ENCODE measurements at places on chromosomes 1 and 21.

DNA sequence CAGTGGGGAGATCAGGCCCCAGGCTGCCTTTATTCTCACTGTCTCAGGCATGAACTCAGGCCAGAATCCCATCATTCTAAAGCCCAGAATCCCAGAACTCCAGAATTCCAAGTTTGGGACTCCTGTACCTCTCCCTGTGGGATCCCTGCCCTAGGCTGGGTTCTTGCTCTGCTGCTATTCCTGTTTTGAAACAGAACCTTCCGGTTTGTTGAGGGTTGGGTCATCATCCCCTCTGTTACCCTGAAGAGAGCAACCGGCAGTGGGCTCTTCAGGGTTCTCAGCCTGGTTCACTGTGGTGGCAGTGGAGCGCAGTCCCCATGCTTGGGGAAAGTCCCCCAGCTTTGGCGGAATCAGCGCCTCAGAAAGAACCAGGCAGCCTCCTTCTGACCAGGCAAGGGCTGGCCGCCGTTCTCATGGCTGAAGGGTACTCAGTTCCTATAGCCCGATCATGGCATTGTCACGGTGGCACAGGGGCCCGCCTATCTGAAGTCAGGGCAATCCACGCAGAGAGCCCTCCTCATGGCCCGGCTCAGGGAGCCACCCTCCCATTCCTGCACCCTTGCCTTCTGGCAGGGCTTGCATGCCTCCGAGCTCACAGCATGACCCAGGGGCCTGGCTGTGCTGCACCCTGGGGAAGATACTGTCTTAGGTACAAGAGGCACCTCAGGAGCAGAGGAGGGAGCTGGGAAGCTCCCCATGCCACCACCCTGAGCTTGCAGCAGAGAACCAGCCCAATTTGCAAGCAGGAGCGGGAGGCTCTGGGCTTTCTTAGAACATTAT, 335.6 kb upstream of the VAMP3 start:
- no peak for DNase-seq

DNA sequence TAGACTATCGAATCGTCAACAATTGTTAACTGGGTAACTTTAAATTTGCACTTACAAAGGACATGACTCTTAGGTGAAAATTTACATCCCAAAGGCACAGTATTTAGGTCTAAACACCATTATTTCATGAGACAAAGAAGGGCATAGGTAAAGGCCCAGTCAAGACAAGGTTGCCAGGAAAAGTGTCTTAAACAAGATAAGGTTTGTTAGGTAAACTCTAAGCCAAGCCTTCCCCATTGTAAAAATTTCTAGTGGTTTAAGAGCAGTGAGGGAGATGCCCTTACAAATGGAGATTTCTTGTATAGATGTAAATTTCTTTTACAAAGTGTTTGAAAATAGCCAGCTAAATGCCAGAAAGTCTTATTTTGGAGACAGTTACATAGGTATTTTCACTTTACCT, 36.9 kb upstream of the FNBP1L start:
- no peak for DNase-seq

DNA sequence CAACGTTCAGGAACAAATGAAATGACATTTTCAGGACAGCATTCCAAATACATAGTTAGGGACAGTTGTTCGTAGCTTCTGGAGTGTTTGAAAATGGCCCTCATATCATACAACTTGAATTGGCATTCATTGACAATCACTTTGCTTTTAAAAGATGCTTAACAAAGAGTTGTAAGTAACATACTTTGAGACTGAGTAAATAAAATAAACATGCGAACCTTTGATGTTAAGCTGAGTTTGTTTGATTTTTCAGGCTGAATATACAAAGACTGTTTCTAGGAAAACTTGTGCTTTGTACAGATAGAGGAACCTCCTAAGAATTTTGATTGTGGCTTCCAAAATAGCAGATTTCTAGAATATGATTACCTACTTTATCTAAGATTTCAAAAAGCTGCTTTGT, 45.3 kb downstream of the ITSN1 start:
- no peak for DNase-seq

DNA sequence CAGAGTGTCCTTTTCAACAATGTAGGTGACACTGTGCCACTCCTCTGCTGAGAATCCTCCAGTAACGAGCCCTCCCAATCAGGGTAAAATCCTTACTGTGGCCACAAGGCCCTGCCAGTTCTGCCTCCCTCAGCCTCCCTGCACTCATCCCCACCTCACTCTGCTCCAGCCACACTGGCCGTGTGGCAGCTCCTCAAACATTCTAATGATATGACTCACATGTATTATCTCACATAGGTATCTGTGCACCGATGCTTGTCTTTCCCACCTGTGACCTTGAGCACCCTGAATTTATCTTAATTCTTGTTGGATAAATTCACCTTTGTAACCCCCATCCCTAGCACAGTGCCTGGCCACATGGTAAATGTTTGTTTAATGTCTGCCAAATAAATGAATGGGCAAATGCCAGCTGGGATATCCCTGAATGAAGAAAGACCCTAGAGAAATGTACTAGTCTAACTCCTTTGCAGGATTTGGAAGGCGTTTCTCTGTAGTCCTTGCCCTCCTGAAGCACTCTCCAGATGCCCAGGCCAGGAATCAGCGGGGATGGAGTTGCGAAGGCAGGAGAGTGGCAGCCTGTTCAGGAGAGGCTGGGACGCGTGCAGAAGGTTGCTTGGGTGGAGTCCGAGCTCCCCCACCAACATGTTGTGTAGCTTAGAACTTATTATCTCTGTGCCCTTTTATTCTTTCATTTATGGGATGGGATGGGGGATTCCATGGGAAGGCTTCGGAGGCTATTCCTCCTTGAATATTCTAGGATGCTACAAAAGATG, 106.0 kb downstream of the TMEM53 start:
- no peak for DNase-seq

DNA sequence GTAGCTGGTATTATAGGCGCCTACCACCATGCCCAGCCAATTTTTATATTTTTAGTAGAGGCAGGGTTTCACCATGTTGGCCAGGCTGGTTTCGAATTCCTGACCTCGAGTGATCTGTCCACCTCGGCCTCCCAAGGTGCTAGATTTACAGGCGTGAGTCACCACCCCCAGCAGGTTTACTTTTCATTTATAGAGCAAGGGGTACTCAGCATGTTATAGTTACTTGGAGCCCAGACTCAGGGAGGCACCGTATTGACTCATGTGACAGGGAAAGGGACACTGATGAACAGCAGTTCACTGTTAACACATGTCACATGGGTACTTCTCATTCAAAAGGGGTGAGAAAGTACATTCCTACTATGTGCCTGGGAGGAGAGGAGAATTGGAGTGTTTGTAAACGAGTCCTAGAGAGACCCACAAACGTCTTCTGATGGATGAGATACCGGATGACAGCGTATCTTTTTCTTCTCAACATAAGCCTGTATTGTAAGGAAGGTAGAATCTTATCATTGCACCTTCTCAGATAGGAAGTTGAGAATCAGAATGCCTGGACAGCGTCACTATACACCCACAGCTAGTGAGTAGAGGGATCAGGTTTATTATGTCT, 510.0 kb downstream of the USP25 start:
- no peak for DNase-seq

DNA sequence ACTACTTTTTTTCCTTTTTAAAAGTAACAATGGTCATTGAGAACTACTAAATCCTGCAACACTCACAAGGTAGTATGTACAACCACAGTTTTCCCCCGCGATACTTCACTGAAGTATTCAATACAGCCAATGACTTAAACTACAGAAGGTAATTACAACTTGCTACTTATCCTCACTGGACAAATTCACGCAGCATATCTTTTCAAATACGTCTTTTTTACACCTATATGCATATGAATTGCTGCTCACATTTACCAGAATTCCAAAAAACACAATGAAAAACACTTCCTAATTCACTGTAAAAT, 12.4 kb downstream of the NRIP1 start:
- no peak for DNase-seq

DNA sequence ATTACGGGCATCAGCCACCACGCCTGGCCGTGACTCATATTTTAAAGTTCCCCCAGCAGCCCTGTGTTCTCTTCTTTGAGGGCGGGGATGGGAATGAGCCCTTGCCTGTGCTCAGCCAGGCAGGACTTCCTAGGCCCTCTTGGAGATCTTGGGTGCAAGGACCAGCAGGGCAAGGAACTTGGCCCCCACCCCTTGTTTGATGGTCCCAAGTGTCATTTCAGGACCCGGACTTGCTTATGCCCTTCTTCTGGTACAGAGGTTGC, 9.3 kb downstream of the RASSF5 start:
- no peak for DNase-seq

- DNase-seq: no peak
These were observed 96.1 kb upstream of the HIVEP3 start for GRCh38 chr1:42014823-42015222.

GRCh38 chr1:244599937-244600350, 53.0 kb upstream of the DESI2 start:
- no peak for DNase-seq

- no peak for DNase-seq
These were observed 52.4 kb upstream of the USP1 start for GRCh38 chr1:62384276-62385005.

DNA sequence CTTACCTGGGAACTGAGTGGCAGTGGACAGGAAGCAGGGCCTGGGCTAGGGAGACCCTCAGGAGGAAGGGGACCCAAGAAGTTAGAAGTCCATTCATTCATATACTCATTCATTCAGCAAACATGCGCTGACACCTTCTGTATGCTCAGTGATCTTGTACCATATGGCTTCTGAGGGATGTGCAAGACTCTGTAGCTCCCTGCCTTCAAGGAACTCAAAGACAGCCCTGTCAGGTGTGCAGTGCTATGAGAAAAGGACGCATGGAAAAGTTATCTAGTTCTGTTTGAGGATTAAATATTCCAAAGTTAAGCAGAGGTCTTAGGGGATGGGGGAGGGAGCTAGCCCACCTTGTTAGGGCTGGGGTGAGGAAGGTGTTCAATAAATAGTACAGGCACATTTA, 12.5 kb downstream of the DMAP1 start:
- no peak for DNase-seq

GRCh38 chr1:193799948-193800690, 613.7 kb upstream of the B3GALT2 start:
- no peak for DNase-seq

DNA sequence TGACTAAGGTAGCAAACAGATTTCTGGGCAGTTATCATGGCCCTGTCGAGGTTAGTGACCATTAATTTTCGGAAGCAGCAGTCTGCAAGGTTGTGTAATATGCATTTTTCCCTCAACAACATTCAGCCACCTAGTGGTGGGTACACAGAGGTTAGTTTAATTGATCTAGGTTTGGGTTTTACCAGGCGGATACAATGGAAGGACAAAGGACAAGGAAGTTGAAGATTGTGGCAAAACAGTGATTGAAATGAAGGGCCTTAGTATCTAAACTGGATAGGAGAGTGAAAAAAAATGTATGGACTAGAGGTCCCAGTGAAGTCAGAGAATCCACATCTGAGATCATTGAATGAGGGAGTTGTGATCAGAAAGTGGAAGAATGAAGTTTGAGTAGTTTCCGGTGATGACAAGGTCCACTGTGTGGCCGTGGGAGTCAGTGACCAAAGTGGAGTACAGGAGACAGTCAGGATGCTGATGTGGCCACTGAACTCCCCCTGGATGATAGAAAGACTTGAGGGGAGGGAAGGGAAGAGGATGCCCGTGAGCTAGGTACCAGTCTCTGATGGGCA, 2.8 kb downstream of the ARMH1 start:
- no peak for DNase-seq

DNA sequence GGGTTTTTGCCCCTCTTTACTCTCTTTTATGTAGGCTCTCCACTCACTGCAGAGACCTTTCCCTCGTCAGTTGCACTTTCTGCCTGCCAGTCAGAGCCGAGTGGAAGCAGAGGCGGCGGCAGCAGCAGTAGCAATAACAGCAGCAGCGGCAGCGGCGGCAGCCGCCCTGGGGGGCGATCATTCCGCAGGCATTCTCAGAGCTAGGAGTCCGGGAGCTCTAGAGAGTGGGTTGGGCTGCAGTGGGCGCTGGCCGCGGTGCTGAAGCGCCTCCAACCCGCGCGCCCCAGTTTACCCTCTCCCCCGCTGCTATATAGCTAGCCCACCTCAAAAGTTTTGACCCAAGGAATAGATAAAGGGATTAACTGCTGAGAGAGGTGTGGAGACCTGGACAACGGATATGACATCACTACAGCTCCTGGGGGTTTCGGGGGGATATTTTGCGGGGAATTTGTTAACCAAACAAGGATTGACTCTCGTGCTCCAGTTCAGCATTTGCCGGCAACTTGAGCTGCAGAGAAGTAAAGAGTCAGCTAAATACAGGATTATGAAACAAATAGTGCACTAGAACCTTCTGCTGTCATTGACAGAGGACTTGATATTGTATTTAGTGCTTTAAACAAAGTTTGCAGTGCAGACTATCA, at the start of gene OLFM3:
Gene OLFM3, minus strand, starts transcription at position 102 of the 641 bp plus-strand sequence.
- no peak for DNase-seq

GRCh38 chr1:232378266-232379062, 251.5 kb downstream of the SIPA1L2 start:
- DNase-seq: peak; percentile 75

DNA sequence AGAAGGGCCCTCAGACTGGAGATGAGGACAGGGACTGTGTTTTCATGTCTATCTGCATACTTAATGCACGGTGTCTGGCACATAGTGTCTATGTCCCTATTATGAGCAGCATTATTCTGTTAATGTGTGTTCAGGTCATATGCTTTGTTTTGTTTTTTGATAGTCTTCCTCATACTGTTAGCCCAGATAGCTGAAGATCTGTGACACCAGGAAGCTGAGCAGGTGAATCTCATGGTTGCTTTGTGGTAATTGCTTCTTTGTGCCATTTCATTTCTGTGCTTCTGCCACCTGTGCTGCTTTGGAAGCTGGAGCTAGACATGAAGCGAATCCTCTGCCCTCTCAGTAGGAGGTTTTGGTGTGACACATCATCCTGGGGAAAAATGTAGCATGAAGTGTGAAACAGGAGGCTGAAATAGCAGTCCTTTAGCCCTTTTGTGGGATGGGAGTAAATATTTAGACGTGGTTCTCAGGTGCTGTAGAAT, 15.8 kb downstream of the SMAP2 start:
- DNase-seq: no peak

- DNase-seq: no peak
These were observed 30.7 kb downstream of the PPP2R5A start for GRCh38 chr1:212315907-212316306.

DNA sequence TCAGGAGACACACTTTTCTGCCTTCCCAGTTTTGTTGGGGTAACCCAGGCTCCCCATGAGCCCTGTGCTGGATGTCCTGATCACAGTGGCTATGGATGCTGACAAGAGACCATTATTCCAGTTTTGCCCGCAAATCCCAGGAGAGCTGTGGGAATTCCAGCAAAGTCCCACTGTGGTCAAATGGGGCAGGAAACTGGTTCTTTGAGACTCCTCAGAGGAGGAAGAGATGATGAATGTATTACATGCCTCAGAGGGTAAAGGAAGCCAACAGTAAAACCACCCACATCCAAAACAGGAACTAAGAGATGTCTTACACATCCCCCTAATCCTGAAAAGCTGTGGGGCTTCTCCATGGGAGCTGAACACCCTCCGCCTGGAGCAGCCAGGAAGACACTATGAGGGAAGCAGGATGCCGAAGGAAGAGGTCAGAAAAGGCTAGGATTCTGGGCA, 12.8 kb upstream of the MPZL1 start:
- DNase-seq: no peak

GRCh38 chr1:21232044-21232443, 55.3 kb upstream of the EIF4G3 start:
- peak; percentile 58 for DNase-seq

GRCh38 chr1:221840511-221841243, 98.8 kb upstream of the DUSP10 start:
- DNase-seq: no peak

- no peak for DNase-seq
These were observed 1091.5 kb upstream of the B3GALT2 start for GRCh38 chr1:194277927-194278326.

- no peak for DNase-seq
These were observed 21.9 kb downstream of the LRRC8D start for GRCh38 chr1:89842567-89843272.

GRCh38 chr1:203596673-203597210, 29.9 kb upstream of the ATP2B4 start:
- DNase-seq: no peak

Measured in prostate gland (tissue), 2 donors.